ENCODE measurements at places on chromosomes 5 and 9. TPM values are rescaled to one million over a fixed set of nuclear protein-coding genes. Genes with fewer than 3 reads are reported as not detected.

DNA sequence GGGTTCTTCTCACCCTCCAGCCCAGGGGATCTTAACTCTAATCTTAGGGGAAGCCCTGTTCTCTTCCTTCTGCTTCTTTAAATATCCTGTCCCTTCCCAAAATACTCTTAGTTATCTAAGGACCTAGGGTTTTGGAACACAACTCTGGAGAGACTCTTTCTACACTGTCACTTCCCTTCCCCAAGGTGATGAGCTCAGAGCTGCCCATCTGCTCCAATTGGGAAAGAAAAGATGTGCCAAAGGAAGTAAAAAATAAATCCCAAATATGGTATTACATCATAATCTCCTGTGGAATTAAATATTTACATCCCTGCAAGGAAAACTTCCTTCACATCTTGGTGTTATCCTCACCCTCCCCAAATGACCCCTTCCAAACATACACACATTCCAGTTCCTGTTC, 291.2 kb downstream of the EPB41L4A start:
- DNase-seq, result no peak
- no peaks in the 10 kb centered on the region for H3K4me1 ChIP-seq
- H3K27ac ChIP-seq, result no peak overlapping the region
- no peaks in the 10 kb centered on the region for H3K27me3 ChIP-seq

NEUROG1 gene
- total RNA-seq, result not detected

GRCh38 chr9:133460405-133461175, 812 bp downstream of the CACFD1 start:
- H3K27ac ChIP-seq, result peak overlapping the region; percentile 79
- H3K36me3 ChIP-seq, result no peaks in the 10 kb centered on the region
- H3K27me3 ChIP-seq, result no peaks in the 10 kb centered on the region
- peak; percentile 80 for DNase-seq

GRCh38 chr9:133387680-133388079, 11.5 kb downstream of the STKLD1 start:
- H3K36me3 ChIP-seq, result no peaks in the 10 kb centered on the region
- H3K4me3 ChIP-seq, result no peak overlapping the region
- no peak overlapping the region for H3K27ac ChIP-seq
- no peak for DNase-seq
- H3K27me3 ChIP-seq, result no peaks in the 10 kb centered on the region
- no peaks in the 10 kb centered on the region for H3K4me1 ChIP-seq

SHC3 gene
- total RNA-seq, result 0.46 TPM

DNA sequence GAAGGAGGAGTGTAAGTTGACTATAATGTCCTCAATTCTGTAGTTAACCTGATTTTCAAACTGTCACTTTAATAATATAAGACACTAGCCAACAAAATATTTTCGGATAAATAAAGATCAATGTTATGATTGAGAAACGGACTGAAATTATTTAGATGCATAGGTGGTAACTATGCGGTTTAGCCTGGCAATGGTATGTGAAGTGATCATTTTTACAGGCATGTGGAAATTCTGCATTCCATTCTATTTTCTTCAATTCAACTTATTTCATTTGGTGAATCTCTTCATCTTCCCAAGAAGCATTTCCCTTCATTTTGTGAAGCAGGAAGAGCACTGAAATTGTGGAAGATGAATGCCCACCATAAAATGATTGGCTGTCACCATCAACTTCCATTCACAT, 1457.5 kb upstream of the CDH9 start:
- no peaks in the 10 kb centered on the region for H3K36me3 ChIP-seq
- no peak overlapping the region for H3K27ac ChIP-seq
- H3K4me1 ChIP-seq, result no peaks in the 10 kb centered on the region
- no peak overlapping the region for H3K4me3 ChIP-seq
- H3K27me3 ChIP-seq, result no peaks in the 10 kb centered on the region
- no peak for DNase-seq

DNA sequence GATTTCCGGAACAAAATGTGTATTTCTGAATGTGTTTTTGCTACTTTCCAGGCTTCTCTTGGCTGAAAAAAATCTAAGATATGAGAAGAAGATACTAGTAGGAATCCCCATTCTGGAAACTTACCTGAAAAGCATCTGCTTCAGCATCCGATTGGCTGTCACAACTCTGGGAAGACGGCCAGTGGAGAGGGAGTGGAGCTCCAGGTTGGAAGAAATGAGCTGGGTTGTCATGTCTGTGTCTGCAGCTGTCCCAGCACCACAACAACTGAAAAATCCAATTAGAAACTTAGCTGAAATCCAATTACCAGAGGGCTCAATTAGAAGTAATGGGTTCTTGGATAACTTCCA, 3.0 kb downstream of the PSMB7 start:
- H3K27ac ChIP-seq, result no peak overlapping the region
- no peaks in the 10 kb centered on the region for H3K27me3 ChIP-seq

GRCh38 chr5:84830265-84830664, 445.6 kb upstream of the EDIL3 start:
- H3K27ac ChIP-seq, result no peak overlapping the region
- no peaks in the 10 kb centered on the region for H3K27me3 ChIP-seq
- H3K36me3 ChIP-seq, result no peaks in the 10 kb centered on the region
- H3K4me3 ChIP-seq, result no peak overlapping the region
